BJ (cell line): ENCODE measurements at places on chromosomes 7 and 10.

DNA sequence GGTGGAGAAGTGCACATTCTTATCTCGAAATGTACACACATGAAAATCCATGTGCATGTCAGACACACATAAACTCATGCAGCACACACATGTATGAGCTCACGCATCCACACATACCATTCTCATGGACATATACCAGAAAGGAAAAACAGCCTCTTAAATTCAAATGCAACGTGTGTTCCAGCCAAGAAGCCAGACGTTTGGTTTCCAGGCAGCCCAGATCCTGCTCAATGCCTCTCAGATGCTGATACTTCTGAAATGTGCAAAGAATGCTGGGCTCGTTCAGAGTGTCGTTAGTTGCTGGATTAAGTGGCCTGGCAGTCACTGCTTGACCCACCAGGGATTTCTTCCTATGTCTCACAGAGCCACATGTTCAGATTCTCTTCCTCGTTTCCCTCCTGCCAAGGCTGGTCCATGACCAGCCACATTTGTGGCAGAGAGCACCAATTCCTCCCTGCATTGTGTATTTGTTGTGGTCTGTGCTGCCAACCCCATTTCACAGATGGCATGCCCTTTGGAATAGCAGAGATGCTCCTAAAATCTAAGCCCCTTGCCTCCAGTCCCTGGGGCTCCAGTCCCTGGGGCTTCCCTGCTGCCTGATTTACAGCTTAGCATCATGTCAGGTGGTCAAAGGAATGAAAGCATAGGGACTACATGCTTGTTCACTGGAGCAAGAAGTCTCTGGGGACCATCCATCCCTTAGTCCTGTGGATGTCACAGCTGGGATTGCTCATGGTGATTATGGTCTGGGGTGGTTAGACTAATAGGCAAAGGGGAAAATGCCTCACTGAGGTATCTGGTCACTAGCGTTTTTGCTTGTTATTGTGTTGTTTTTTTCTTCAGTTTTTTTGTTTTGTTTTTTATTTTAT lies 426.6 kb downstream of the PLXNA4 start:
- no peak for DNase-seq

- DNase-seq: no peak
Observed at GRCh38 chr7:118183428-118183785, 557 bp upstream of the LSM8 start.

- DNase-seq: no peak
Observed at GRCh38 chr7:20798694-20799121, 12.0 kb upstream of the SP8 start.

- no peak for DNase-seq
Observed at GRCh38 chr7:7352845-7353244, 170.5 kb downstream of the C1GALT1 start.
